ENCODE measurements at places on chromosomes 3 and 15. TPM values are rescaled to one million over a fixed set of nuclear protein-coding genes. Genes with fewer than 3 reads are reported as not detected.

GRCh38 chr3:117017135-117017894, 307.7 kb downstream of the TUSC7 start:
- DNase-seq: no peak

- DNase-seq: no peak
These were observed 254.8 kb upstream of the EOMES start for GRCh38 chr3:27976933-27977332.

Gene TMCO5A
- total RNA-seq: not detected

- DNase-seq: no peak
These were observed 116.7 kb downstream of the CADPS start for GRCh38 chr3:62758296-62759066.

Gene SEMA3F
- 46.2 TPM for total RNA-seq

Gene RARB
- 2.6 TPM for total RNA-seq

Gene FBXO40
- total RNA-seq: not detected

- DNase-seq: no peak
These were observed 42.9 kb downstream of the RGMA start for GRCh38 chr15:93046120-93046519.

Gene GABRB3
- total RNA-seq: 1.8 TPM

DNA sequence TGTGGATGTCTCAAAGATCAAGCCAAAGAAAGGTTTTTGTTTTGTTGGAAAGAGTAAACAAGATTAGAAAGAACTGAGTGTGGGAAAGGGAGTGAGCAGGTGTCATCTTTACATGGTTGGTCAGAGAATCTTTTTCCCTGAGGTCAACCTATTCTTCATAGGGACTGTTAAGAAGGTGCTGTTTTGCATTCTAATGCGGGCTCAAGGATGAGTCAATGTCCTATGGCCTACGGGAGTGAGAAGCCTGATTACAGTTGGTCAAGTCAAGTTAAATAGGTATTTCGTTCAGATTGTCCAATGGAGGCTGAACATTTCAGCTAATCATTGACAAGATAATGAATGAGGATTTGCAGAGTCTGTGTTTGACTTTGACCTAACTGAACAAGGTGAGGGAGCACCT, 491.2 kb upstream of the PDZRN3 start:
- DNase-seq: no peak

DNA sequence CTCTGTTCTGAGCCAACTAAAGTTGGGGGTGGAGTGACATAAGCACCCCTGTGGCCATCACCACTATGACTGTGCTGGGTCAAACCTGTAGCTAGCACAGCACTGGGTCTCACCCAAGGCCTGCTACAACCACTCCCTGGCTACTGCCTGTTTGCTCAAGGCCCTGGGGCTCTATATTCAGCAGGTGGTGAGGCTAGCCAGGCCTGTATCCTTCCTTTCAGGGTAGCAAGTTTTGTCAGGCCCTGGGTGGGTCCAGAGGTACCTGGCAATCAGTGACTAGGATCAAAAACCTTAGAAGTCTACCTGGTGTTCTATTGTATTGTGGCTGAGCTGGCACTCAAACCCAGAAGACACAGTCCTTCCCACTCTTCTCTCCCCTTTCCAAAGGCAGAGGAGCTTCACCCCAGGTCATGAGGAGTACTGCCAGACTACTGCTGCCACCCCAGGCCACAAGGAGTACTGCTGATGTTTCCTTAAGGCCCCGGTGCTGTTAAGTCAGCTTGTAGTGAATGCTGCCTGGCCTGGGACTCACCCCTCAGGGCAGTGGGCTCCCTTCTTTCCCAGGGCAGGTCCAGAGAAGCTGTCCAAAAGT, 170.8 kb downstream of the IGSF11 start:
- no peak for DNase-seq

- DNase-seq: no peak
These were observed 31.2 kb upstream of the MUSTN1 start for GRCh38 chr3:52865994-52866393.

DNA sequence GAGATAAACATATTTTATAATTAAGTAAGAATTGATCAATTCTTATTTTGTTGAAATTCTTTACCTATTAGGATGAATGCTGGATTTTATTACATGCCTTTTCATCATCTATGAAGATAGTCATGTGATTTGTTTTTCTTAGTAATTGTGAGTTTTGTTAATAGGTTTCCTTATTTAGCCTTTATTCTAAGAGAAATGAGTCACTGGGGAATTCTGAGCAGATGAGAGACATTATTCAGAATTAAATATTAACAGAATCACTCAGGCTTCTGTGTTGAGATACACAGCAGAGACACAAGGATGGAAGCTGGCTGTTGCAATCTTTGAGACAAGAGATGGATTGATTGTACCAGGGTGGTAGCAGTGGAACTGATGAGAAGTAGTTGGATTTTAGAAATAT, 7.4 kb upstream of the ANO10 start:
- DNase-seq: no peak

- no peak for DNase-seq
These were observed 43.9 kb downstream of the DTWD1 start for GRCh38 chr15:49664716-49665115.

Data from omental fat pad (tissue), 4 donors.